ENCODE measurements at places on chromosomes 7 and 10.

DNA sequence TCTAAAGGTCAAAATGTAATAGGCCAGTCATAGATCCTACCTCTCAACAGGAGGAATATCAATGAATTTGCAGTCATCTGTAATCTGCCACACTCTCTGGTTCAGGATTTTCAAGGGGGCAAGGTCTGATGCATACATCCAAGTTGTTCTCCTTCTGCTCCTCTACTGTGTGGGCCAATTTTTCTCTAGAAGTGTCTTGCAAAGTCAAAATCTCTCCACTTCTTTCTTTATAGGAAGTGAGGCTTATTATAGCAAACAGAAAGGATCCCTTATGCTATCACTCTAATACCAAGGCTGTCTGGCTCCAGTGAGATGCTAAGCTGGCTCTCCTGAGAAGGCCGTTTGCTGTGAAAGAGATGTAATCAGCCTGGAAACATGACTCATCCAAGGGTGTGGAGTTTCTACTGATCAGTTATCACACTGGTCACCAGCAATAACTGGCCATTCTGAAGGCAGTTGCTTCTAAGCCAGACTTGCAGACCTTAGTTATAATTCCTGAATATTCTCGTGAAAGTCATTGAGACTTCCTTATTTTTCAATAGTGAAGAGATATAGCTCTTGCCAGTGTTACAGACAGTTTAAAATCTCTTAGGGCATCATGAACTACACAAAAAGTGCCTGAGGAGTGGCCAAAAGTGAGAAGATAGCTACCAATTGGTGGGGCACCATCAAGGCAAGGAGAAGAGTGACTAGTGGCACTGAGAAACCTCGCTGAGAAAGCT lies 43.2 kb upstream of the LRGUK start:
- peak; percentile 49 for DNase-seq

DNA sequence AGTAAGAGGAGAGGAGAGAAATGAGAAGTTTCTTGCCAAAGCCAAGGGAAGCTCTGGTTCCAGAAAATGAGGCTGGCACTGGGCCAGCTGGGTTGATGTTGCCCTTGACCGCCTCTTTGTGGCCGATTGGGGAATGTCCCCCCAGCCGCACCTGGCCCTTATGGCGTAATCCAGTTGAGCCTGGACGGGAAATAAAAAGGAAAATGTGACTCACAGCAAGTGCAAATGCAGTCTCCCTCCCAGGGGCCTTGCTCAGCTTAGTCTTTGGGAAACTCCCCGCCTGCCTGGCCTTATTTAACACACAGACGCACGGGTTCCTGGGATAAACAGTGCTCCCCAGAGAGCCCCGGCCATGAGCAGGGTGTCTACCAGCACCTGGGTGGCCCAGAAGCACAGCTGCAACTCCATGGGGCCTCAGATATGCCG lies 174.8 kb downstream of the KIAA1217 start:
- peak; percentile 93 for DNase-seq

- DNase-seq: no peak
Measured at GRCh38 chr7:77684030-77684429, 12.2 kb upstream of the RSBN1L start.

DNA sequence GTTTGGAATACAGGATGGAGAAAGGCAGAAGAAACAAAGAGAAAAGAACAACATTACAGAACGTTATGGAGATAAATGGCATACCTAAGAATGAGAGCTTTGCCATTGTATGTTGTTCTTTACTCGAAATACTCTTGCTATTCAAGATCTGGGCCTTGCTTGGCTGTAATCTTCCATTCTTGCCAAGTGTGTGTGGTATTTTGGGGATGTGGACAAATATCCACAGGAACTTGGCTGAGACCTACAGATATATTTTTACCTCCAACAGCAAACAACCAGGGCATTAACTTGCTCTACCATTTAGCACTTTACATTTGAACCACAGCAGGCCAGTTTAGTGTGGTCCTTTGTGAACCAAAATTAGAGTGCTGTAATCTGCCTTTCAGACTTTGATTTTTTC lies 76.3 kb downstream of the DKK1 start:
- DNase-seq: no peak

DNA sequence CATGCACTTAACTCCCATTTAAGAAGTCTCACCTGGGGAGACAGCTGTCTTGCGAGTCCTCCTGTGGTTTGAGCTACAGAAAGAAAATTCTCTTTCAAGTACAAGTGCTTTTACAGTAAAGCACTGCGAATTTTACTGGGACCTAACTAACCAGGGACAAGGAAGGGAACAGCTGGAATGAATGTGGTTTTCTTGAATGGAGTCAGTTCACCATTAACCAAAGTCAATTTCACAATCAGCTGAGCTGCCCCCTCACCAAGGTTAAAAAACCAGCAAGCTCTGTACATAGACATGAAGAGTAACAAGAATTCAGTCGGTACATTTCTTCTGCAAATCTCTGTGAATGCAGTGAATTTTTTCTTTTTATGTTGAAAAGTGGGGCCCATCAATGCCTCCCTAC lies 56.3 kb downstream of the GFRA1 start:
- no peak for DNase-seq

GRCh38 chr10:100625816-100626215 lies 90.1 kb downstream of the HIF1AN start:
- no peak for DNase-seq

DNA sequence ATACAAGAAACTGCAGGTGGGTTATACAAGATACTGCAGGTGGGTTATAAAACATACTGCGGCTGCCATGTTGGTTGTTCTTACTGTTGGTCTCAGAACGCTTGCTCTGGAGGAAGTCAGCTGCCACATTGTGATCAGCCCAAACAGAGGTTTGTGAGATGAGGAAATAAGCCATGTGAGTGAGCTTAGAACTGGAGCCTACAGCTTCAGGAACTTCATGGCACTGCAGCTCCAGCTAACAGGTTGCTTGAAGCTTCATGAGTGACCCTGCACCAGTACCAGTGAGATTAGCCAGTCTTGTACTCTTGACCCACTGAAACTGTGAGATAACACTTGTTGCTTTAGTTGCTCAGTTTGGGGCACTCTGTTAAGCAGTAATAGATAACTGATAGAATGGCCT lies 74.5 kb upstream of the PRKCQ start:
- no peak for DNase-seq

- DNase-seq: no peak
Measured at GRCh38 chr7:142353147-142354060, 95.5 kb upstream of the PRSS58 start.

DNA sequence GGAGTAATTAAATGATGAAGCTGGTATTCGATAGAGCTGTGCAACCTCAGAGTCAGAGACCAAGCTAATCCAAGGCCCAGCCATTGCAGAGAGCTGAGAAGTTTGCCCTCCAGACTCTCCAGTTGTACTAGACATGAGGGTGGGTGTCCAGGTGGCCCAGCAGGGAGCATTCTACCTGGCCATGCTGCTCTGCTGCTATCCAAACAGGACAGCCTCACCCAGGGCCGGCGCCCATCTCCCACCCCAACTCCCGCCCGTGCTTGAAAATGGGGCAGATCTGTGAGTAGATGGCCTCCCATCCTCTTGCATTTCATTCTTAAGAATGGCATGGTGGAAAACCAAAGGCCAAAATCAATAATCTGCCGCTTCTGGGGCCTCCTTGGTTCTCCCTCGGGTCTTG lies 124.2 kb downstream of the TCERG1L start:
- DNase-seq: no peak

DNA sequence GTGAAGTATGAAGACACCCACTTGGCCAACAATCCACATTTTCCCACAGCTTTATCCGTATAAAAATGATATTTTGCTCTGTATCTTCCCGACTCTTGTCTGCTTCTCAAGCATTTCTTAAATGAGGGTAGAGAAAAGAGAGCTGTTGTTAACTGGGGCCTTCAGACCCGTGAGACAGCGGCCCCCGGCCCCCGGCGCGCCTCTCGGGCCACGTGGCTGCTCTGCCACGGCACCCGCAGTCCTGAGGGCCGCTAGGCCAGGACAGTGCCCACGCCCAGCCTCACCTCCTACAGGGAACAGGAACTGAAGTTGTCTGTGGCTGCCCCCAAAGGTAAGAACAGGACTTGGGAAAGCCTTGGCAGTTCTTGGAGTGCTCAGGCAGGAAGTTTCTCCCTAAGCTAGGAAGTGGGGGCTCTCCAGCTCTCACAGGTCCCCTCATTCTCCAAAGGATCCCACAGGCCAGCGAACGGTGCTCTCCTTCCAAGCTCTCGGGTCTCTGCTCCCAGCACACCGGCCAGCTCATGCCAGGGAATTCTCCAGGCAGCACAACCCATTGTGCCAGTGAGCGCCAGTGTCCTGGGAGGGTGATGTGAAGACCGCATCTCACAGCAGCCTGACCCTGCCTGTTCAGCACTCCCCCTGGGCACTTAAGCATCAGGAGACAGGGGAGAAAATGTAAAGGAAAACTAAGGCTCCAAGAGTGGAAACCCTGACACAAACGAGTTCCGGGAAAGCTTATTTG lies 230.3 kb upstream of the PFKP start:
- no peak for DNase-seq

DNA sequence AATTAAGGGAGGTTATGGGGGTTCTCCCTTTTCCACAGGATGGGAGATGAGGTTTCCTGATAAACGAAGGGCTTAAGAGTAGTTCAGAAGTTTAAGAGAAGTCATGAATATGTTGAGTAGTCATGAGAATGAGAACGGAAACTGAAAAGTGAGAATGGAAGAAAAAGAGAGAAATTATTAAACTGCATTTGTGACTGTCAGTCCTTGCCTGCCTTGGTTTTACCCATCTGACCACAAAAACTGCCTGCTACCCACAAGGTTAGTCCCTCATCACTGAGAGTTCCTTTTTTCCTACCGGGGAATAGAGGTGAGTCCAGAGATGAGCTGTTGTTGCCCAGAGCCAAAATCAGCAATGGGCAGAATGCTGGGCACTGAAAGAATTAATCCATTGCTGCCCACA lies 174.1 kb upstream of the BET1 start:
- no peak for DNase-seq

- DNase-seq: no peak
Measured at GRCh38 chr10:26777686-26778085, 80.2 kb downstream of the PDSS1 start.

DNA sequence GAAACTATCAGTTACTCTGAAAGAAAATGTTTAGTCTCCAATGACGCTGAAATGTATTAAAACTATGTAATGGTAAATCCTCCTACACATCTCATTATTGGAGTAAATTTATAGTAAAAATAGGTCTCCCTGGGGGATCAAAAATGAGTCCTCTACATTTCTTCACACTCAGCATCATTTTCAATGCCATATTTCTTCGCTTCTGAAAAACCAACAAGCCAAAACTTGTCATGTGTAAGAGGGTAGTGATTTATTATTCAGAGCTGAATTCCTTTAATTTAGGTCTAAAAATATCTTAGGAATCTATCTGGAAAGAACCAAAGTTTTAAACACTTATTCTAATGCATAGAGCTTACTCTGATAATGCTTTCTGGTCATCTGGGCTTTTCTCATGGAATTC lies 3.0 kb downstream of the PDK4 start:
- no peak for DNase-seq

- DNase-seq: no peak
Measured at GRCh38 chr7:140597428-140597949, 43.1 kb downstream of the DENND2A start.

All from EL (cell line).